ENCODE measurements at places on chromosomes 12 and 14.

DNA sequence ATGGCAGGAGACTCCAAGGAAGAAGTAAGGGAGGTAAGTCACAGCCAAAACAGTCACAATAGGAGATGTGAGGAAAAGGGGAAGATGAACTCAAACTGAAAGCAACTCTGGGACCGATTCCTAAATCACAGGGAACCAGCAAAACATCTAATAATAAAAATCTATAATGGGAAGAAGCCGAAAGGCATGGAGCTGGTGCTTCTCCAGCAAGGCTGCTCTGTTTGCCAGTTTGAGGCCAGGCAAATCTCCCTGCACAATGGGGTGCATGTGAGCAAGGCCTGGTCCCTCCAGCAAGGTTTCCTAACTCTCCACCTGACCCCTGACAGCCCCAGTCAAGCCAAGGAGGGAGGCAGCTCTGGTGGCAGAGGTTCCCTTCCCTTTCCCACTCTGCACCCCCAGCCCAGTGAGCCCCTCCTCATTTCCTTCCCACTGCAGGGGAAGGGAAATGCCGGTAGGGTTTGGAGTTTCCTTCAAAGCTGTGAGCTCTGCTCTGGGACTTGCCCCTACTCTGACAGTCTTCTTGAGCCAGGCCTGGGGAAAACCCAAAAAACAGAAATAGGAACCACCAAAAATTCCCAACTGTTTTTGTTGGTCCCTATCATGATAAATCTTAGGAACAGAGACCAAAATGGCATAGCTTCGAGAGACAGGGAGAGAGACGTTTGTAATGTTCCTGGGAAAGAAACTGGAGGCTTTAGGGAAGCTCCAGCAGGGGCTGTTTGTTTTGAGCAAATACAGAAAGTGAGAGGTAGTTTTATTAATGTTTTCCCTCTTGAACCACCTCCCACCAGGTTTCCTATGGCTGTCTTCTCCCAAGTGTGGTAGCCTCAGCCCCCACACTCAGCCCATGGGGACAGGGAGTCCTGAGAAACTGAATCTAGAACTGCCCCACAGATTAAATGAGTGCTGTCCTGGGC is 34.6 kb downstream of the FMNL3 start:
- DNase-seq: no peak

DNA sequence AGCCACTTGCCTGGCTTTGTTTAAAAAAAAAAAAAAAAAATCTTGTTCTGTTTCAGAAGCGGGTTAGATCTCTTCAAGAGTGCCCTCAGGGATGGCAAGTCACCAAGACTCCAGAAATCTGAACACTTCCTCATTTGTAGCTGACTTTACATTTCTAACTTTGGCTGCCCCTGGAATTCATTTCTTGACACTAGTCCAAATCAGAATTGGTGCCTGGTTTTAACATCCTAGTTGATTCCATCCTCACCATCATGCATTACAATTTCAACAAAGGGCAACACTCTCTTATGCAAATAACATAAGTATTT is 295.5 kb downstream of the RMST start:
- no peak for DNase-seq

DNA sequence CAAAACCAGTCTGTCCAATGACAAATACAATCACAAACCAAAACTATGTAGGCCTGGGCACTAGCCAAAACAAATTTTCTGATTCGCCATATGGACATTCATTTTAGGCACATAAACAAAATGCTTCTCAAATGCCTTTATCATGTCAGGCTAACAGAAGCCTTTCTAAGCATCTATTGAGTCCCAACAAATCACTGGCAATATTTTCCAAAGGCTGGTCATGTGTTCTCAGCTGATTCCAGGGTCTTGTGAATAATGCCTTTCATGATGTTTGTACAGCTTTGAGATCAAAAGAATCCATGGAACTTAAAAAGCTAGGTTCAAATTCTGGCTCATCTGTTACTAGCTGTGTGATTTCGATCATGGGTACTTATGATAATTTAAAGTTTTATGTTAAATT is 16.1 kb downstream of the FSCB start:
- DNase-seq: no peak

- no peak for DNase-seq
These were observed 85.6 kb downstream of the CMKLR1 start for GRCh38 chr12:108253540-108253939.

DNA sequence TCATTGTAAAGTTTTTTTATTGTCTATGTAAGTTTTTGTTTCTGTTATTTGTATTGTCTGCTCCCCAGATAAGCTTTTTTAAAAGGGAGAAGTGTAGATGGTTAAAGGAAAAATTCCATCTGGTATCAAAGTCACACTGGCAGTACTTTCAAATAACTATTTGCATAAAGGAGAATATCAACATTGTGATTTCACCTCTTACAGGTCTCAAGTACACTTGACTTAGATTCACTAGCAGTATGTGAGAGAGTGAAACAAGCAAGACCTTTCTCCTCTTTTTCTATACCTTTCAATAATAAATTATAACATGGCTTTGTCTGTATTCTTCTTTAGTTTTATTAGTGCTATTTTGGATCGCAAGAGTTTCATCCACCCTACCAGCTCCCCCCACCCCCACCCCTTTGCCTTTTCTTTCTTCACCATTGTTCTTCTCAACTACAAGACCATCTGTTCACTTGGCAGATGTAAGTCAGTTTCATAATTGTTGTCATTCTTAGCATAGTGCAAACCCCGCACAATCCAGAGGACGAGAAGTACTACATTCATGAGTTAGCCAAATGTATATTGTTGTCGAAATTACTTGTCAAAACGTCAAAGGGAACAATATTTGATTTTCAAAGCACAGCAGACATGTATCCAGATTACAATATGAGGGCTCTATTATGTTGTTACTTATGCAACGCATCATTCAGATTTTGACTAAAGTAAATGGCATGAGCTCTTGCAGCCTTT is 602.7 kb upstream of the FLRT2 start:
- DNase-seq: no peak

DNA sequence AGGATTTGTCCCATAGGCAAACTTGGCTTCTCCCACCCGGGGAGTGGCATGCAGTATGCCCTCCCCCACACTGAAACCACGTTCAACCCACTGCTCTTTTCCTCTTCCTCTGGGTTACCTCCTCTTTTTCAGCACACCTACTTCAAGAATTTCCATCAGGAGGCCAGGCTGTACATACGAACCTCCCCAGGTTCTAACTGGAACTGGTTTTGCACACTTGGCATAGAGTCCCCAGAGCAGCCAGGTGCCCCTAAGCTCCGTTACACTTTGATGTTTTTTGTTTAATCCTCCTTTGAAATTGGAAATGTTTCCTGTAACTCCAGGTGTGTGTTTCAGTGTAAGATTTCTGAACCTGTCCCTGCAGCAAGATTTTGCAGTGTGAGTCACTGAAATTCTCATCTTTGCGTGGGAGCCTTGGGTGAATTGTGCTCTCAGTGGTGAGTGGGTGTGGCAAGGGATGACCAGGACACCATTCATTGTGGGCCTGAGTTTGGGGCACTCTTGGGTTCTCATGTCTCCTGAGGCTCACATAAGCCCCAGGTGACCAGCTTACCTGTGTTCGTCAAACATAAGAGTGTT is 18.2 kb downstream of the CD9 start:
- DNase-seq: no peak

DNA sequence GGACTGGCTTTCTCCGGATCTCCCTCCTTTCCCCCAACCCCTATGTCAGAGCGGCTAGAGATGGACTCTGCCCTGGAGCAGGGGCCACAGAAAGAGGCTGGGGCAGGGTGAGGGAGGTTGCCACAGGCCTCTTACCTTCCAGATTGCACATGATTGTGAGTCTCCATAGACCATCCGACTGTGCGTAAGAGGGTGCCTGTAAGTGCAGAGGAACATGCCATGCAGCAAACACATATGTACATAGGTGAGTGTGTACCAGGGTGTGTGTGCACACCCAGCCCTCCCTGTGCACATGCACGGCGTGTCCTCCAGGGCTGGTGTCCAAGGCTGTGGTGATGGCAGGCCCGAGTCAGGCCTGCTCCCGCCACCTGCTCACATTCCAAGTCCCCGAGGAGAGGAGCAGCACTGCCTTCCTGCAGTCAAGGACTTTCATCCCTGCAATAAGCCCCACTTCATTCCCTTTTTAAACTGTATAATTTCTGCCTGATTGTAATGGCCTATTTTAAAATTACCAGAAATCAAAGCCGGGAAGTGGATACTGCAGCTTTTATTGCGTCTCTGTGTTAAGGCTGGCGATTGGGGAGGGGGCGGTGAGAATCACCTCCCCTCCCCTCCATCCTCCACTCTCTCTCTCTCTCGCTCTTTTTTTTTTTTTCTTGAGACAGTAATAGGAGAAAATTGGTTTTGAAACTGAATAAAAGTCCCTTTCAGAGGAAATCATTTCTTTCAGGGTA is 28.5 kb downstream of the FAM222A start:
- no peak for DNase-seq

DNA sequence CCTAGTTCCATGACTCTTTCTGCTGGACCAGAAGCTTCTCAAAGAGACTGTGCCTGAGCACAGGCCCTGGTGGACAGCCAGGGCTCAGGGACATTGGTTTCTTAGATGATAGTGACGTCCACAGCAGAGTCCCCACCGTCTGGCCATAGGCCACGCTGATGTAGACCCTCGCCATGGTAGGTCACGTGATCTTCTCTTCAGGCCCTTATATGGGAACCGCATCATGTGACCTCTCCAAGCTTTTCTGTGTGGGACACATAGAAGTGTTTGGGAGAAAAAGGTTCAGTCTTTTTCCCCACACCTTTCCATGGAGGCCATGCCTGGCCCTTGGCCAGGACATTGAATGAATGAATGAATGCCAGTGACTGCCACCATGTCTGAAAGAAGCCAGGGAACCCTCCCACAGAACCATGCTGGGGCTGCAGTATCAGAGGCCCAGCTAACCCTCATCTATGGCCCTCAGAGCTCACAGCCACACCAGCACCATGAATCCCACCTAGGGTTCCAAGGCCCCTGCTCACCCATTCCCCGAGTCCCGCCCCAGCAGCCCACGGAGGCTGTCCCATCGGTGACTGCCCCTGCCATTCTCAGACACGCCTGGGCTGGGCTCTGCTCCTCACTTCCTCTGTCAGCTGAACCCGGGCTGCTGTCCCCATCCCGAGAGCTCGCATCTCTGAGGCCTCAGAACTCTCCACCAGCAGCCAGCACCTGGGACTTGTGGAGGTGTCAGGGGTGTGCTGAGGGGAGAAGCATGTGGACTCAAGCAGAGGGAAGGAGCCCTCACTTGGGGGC is 292.1 kb downstream of the ADGRD1 start:
- DNase-seq: no peak

GRCh38 chr12:5768581-5769196 is 176.4 kb downstream of the ANO2 start:
- no peak for DNase-seq

GRCh38 chr14:67987606-67988005 is 168.0 kb downstream of the RAD51B start:
- no peak for DNase-seq

GRCh38 chr12:56462565-56462964 is 5.8 kb upstream of the SPRYD4 start:
- DNase-seq: no peak

GRCh38 chr12:52836042-52836466 is 1.9 kb upstream of the KRT79 start:
- no peak for DNase-seq

DNA sequence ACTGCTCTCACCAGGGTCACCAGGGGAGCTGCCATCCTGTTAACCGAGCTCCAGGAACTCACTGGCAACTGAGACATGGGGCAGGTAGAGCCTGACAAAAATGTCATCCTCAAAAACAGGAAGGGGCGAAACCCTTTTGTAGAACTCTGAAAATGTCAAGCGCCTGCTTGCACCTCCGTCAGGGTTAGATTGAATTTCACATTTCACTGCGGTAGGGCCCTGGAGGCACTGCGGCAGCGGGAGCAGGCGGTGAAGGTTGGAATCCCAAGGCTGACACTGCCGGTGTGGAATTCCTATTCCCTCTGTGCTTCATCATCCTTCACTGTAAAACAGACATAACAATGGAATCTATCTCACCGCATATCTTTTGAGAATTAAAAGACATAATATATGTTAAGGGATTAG is 142.8 kb upstream of the TMCC3 start:
- DNase-seq: no peak
